ENCODE measurements at places on chromosomes 13 and 19.

DNA sequence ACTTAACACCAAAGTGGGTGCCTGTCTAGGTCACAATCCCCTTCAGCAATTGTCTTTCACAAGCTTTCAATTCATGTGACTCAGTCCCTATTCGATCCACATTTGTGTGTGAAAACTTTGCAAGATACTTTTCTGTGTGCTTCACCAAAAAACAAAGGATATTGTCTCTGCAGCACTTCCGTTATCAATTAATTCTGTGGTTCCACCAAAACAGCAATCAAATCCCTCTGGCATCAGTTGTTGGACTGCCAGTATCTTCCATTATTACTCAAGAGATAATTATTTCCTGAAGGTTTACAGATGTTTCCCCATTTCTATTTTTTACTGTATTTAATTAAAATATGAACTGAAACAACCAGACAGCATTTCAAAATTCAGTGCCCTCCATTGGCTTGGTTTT lies 481.4 kb downstream of the SUCLA2 start:
- no peak for DNase-seq

DNA sequence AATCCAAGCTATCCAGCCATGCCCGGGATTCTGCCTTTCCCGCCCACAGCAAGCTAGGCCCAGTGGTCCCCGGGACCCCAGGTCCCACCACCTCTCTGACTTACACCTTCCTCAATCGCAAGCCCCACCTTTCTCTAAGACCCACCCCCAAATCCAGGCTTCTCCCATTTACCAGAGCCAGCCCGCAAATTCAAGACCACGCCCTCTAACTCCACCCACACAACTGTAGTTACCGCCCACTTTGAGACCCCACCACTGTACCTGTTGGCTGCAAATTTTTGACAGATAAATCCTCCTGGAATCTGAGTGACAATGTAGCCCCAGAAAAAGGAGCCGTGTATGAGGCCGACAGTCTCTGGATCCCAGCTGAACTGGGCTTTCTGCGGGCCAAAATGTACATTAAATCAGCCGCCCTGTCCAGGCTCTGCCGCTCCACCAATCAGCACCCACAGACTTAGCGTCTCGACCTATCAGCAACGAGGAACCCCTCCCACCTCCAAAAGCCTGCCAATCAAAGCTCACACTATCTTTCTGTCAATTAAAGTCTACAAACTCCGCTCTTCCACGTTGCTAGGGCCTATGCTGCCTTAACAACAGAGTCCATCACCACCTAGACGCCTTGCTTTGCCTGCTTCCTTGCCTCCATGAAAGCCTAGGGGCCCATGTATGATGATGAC lies 6.3 kb downstream of the SLC17A7 start:
- DNase-seq, result no peak

DNA sequence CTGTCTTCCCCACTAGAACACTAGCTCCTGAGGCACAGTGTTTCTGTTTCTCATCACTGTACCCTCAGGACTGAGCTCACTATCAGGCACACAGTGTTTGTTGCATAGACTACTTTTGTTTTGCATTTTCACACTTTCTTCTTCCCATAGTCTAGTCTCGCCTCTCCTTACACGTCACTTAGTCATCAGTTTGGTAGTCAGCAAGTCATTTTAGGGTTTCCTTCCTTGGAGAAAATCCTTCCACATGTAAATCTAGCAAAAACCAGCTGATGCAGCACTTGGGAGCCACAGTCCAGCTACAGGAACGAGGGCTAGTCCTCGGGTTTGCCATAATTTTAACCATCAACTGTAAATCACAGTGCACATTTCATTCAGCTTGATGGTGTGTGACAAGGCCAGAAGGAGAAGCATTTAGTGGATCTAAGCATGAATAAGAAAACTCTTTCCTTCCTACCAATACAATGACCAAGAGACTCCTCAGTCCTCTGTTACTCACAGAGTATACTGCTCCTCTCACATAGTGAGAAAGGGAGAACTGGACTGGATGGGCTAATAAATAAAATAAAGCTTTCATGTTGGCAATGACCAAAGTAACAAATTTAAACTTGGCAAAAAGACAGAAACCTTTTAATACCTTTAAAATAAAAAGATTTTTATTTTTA lies 221.0 kb downstream of the KLF12 start:
- DNase-seq, result no peak

DNA sequence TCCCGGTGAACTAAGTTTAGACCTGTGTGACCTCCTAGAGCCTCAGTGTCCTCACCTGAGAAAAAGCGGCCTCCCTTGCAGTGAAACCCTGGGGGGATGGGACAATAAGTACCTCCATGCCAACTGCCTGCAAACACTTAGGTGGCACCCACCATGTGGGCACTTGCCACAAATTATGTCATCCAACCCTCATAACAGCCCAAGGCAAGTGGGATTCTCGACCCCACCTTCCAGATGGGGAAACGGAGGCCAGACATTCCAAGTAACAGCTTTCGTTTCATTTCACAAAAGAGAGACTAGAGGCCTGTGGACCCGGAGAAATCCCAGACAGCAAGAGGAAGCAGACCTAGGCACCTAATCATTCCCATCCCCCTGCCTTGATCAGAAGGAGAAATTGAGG lies 6.9 kb downstream of the REX1BD start:
- DNase-seq, result no peak

- no peak for DNase-seq
Measured at GRCh38 chr19:44993526-44993925, 7.7 kb upstream of the RELB start.
